Jurkat, Clone E6-1 (cell line): ENCODE measurements at places on chromosomes 6 and 20.

DNA sequence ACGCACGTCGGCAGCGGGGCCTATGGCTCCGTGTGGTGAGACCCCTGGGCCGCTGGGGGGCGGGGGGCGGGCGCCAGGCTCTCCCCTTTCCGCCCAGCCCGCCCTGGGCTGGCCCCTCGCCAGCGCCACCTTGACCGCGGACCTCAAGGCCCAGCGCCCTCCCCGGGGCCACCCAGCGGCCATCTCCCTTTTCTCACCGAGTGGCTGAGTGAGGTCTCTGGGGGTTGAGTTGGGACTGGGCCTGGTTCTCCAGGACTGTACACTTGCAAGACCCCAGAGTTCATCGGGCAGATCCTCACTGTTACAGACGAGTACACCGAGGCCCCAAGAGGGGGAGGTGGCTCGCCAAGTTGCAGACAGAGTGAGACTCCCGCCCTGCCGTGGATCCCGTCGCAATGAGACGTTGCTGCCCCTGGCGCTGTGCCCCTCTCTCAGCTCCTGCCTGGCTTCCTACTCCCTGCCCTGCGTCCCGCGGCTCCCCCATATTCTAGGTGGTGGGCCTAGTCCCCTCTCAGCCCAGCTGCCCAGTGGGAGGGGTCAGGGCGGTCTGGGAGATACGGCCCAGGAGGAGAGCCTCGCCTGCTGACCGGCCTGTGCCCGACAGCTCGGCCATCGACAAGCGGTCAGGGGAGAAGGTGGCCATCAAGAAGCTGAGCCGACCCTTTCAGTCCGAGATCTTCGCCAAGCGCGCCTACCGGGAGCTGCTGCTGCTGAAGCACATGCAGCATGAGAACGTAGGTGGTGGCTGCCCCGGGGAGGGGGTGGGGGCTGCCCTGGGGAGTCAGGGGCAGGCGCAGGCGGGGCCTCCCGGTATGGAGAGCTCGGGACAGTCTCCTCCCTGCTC, 576 bp downstream of the MAPK13 start:
- no peak for DNase-seq

DNA sequence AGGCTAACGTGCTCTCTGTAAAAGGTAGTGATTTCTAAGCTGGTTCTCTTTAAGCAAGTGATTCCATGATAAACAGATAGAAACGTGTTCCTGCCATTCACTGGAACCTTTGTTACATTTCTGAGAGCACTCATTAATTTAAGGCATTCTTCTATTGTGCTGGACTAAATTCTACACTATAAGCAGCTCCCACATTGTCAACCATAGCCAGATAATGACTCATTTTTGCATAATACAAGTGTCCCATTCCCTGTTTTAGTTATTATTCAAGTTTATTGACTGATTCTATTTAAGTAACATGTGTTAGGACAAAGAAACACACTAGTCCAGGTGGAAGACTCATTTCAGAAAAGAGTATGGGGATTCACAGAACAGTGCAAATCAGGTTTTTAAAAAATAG, 13.5 kb upstream of the XRN2 start:
- DNase-seq = no peak

GRCh38 chr20:63351326-63351700, 9.8 kb downstream of the CHRNA4 start:
- no peak for DNase-seq

GRCh38 chr6:112281821-112282615, 27.7 kb upstream of the LAMA4 start:
- DNase-seq = no peak

DNA sequence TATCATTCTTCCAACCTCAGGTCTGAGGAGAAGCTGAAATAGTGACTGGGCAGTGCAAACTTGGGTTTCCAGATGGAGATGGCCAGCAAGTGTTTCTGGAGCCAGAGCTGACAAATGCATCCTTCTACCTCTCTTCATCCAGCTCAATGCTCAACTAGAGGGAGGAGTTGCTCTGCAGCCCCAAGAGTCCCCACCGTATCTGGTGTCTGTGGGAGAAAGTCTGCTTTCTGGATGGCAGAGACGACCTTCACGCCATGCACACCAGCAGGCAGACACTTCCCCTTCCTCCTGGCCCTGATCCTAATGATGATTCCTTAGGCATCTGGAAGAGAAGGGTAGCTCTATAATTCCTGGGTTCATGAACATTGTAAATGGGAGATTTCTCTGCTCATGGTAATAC, 127.4 kb upstream of the SPACA1 start:
- no peak for DNase-seq

- DNase-seq = no peak
Measured at GRCh38 chr20:297925-298775, 780 bp downstream of the ZCCHC3 start.

DNA sequence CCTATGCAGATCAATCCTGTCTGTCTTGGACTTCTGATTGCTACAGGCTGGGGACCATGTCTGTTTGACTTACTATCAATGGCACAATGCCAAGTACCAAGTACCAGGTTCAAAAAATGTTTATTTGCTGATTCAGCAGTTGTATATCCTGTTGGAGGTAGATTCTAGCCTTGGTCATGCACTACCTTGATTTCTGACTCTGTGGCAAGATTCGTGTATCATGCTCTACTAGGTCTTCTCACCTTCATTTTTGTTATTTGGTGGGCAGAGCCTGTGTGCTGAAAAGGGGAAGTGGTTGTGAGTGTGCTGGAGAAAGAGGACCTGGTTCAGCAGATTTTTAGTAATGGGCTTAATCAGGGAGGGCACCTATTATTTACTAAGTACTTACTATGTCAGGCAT, 192.4 kb upstream of the MYLIP start:
- no peak for DNase-seq

DNA sequence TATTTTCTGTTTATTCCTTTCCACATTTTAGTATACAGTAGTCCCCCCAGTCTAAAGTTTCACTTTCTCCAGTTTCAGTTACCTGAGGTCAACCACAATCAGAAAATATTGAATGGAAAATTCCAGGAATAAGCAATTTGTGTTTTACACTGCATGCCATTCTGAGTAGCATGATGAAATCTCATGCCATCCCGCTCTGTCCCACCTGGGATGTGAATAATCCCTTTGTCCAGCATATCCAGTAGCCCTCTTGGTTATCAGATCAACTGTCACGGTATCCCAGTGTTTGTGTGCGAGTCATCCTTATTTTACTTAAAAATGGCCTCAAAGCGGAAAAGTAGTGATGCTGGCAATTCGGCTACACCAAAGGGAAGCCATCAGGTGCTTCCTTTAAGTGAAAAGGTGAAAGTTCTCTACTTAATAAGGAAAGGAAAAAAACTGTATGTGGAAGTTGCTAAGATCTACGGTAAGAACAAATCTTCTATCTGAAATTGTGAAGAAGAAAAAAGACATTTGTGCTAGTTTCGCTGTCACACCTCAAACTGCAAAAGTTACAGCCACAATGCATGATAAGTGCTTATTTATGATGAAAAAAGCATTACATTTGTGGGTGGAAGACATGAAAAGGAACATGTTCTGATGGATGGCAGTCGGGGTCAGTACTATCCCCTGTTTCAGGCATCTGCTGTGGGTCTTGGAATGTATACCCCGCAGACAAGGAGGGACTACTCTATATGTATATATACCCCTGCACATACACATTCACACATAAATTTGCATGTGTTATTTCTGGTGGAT, 11.3 kb downstream of the NOX3 start:
- DNase-seq = no peak

DNA sequence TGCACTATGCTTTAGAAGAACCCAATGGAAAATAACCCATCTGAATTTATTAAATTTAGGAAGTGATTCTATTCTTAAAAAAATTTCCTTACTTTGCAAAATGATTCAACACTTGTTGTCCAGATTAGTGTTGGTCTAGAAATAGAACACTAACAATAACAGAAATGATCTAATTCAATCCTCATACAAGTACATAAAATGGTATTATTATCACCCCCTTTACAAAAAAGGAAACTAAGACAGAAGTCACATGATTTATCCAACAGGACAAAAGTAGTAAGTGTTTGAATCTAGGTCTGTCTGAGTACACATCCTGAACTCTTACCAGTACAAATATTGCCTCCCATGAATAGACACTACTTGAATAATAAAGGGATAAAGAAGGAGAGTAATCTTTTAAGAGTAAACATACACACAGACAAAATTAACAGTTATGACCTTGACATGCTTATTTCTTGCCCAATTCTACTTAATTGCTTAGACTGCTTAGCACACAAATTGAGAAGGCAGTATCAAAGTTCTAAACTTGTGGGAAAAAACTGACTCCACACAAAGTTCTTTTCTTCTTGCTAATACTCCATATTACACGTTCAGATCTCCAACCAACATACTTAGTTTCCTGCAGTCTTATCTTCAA, 195.4 kb upstream of the RUNX2 start:
- no peak for DNase-seq

DNA sequence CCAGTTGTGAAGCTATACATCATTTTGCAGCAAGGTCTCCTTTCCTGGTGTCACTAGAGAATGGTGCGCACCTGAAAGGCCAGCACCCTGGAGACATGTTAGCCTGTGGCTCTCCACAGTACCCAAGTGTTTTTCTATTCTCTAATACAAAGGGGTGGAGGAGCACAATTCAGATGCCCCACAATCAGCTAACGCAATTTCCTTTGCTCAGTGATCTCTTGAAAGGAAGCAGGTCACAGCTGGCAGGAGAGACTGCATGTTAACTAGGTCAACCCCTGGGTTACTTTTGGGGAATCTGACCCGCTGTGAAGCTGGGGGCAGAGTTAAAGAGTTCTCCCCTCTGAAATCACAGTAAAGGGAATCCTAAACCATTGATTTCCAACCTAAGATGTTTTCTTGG, 92.5 kb downstream of the B3GAT2 start:
- DNase-seq = no peak

- no peak for DNase-seq
Measured at GRCh38 chr6:149683256-149683859, 34.5 kb downstream of the LATS1 start.

DNA sequence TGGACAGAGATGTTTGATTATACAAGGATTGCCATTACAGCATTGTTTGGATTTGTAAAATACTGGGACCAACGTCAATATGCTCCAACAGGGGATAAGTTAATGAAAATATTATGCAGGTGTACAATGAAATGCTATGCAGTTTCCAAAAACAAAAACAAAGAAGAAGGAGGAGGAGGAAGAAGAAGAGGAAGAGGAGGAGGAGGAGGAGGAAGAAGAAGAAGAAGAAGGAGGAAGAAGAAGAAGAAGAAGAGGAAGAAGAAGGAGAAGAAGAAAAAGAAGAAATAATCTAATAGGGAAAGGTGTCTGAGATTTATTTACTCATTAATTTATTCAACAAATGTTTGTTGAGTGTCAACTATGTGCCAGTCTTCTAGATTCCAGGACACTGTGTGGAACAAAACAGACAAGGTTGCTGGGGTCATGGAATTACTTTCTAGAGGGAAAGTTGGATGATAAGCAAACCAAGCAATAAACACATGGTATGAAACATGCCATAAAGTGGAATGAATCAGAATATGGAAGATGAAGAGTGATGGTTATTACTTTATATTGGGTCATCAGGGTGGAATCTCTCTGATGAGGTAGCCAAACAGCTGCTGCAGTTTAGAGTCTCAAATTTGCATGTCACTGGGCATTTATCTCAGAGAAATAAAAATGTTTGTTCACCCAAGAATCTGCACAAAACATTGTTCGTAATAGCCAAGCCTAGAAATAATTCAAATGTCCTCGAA, 6.3 kb upstream of the TRIM27 start:
- DNase-seq = no peak

DNA sequence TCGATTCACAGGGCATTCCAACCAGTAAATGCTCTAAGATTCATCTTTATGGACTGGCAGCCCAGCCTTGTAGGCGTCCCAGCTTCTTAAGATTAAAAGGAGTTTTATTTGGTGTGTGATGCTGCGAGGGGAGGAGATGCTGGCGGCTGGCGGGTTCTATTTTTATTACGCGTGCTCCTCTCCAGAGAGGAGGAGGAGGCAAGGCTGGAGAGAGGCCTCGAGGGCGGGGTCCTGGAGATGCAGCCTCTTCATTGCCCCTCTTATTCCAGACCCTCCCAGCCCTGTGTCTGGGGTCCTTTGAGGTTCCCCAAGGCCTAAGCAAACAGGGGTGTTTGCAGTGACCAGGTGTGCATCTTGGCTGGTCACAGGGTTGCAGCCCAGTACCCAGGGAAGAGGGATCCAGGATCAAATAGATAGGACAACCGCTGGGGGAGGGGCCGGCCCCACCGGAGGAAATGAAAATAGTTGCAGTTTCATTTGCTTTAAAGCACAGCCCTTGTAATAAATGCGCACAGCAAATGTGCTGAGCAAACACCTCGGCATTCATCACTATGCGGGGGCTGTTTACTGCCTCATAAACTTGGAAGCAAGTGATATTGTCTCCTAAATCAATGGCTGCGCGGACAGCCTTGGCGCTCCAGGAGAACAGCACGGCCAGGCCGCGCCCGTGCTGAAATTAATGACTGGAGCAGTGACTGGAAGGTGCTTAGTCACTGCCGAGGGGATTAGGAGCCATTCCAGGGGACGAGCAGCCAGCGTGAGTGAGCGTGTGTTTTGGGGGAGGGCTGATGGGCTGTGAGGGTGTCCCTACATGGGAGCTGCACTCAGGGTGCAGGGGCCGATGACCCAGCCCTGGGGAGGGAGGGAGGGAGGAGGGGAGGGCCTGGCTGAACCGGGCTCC, 83.0 kb downstream of the TMEM242 start:
- DNase-seq = no peak

DNA sequence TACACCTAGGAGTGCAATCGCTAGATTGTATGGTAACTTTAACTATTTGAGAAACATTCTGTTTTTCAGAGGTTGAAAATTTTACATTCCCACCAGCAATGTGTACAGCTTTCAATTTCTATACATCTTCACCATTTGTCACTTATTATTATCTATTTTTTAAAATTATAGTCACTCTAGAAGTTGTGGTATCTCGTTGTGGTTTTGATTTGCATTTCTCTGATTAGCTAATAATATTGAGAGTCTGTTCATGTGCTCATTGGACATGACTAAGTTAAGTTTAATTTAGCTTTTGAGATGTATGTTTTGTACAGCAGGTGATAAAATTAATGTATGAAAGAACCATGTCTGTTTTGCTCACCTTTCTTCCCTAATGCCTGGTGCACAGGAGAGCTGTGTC, 34.8 kb upstream of the PLCB1 start:
- DNase-seq = no peak

- DNase-seq = no peak
Measured at GRCh38 chr6:158500016-158500735, 59.7 kb upstream of the TMEM181 start.

DNA sequence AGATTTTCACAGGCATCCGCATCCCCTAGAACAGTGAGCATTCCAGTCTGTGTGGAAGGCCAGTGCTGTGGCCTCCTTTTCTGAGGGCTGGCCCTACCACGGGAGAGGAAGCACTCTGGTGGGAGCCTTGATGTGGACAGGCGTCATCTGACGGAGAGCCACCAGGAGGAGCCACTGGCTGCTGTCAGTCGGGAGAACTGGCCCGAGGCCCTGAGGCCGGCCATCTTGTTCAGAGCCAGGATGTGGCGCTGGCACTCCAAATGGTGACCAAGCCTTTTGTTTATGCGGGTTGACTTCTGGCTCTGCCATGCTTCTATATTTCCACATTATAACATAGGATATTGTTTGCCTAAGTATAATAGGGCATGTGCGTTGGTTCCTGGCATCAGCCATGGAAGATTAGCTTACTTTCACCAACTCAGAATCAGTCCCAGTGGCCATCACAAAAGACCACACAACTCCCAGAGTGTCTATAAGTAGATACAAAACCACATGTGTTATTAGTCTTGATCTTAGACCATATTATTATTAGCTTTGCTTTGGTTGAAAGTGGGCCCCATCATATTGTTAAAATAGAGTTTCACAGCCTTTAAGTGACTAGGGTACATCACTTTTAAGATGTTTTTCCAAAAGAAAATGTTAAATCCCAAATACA, 273.9 kb upstream of the TAB2 start:
- no peak for DNase-seq

- DNase-seq = no peak
Measured at GRCh38 chr6:73956305-73956704, 260.3 kb downstream of the CD109 start.
